ENCODE measurements at places on chromosomes 6 and 20.

DNA sequence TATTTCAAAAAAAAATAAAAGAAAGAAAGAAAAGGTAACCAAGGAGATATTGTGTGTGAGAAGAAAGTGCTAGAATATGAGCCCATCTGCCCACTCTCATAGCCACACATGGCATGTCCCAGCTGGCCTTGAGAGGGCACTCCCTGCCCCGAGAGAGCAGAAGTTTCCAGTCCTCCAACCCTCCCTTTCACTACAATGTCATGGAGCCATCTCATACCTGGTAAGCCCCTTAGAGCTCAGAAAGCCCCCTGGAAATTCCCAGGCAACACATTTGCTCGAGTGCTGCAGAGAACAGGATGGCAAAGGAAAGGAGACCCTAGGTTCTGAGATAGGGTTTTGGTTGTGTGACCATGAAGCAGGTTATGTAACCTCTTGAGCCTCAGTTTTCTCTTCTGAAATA is 75.8 kb upstream of the RIN2 start:
- DNase-seq = no peak

GRCh38 chr20:38108986-38109541 is 56.0 kb downstream of the TGM2 start:
- DNase-seq = no peak

GRCh38 chr20:15289337-15289736 is 951.9 kb upstream of the FLRT3 start:
- no peak for DNase-seq

DNA sequence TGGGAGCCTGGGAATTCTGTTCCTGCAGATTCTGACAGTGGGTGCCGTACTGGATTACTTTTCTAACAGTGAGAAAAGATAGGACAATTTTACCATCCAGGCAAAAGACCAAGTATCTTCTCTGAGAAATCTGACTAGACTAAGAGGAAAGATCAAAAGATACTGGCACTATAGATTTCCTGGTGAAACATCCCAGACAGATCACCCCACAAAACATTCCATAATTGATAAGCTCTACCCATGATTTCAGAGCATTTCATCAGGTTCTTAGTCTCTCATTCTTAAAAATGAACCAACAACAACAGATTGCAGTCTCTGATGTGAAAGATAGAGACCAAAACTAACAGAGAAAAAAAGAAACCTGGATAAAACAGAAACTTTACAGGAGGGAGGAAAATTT is 13.6 kb upstream of the UBR2 start:
- DNase-seq = no peak

GRCh38 chr6:69732045-69732444 is 64.8 kb downstream of the LMBRD1 start:
- no peak for DNase-seq

- DNase-seq = peak; percentile 39
These were observed 42.6 kb downstream of the TRIM27 start for GRCh38 chr6:28880894-28881780.

DNA sequence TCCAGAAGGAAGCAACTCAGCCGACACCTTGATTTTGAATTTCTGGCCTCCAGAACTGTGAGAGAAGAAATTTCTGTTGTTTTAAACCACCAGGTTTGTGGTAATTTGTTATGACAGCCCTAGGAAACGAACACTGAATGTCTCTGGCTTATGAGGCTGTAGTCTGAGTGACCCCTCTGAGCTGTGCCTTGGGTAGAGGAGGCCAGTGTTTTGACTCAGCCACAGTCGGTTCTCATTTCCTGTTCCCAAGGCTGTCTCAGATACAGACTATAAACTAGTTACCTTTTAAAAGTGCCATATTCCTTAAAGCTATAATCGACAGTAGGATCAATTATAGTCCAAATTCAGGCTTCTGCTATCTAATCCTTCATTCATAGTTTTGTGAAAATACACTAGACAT is 391.2 kb upstream of the MAP3K7 start:
- DNase-seq = no peak

- DNase-seq = no peak
These were observed 99.5 kb upstream of the IYD start for GRCh38 chr6:150269130-150269856.

DNA sequence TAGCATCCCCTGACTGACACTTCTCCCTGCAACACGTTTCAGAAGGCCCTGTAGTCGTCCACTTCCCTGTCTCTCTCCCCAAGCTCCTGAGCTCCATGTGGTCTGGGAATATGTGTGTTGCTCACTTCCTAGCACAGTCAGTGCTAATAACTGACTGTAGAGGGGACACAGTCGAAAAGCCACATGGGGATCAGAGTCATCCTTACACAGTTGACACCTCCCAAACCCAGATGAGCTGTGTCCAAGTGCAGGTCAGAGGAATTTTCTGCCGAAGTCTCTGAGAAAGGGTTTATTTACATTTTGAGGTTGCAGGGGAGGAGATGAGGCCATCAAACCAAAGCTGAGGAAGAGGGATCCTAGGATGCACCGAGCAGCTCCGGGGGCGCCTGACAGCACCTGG is 3.5 kb upstream of the ADAM33 start:
- DNase-seq = no peak

DNA sequence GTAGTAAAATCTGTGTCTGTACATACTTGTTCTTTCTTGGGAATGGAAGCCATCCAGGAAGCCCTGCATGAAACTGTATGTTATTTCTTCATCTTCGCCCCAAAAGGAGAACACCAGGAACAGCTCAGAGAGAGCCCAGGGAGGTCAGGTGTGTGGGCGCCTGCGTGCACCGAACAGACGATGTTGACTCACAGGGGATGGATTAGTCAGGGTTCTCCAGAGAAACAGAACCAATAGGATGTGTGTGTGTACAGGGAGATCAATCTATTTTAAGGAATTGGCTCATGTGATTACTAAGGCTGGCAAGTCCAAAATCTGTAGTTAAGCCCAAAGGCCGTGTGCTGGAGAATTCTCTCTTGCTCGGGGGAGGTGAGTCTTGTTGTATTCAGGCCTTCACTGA is 45.7 kb downstream of the RNASET2 start:
- DNase-seq = peak; percentile 83

DNA sequence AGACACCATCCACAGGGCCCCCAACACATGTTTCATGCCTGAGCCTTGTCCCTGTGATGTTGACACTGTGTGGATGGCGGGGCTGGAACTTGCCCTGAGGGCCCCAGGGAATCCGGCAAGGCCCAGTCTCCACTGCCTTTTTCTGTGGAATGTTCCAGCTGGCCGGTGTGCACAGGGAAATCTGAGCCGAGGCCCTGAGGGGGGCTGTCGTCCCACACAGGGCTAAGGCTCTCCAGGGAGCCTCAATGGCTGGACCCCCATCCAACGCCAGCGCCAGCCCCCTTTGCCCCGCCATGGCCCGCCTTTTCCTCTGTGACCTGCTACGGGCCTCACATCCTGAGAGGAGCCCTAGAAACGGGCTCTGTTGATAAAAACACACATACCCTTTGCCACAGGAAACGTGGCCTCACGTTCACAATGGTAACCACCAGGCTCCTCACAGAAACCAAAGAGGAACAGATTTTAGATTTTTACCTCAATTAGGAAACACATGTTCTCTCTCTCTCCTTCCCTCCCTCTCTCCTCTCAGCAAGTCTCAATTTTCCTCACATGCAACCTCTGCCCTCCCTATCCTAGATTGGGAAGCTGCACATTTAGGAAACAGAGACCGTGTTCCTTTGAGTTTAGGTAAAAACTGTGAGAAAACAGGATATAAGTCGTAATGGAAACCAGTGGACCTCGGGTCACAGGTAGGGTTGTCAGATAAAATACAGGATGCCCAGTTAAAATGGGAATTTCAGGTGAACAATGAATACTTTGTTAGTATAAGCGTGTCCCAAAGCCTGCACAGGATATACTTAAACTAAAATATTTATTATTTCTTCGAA is 13.7 kb upstream of the ZNF831 start:
- no peak for DNase-seq

DNA sequence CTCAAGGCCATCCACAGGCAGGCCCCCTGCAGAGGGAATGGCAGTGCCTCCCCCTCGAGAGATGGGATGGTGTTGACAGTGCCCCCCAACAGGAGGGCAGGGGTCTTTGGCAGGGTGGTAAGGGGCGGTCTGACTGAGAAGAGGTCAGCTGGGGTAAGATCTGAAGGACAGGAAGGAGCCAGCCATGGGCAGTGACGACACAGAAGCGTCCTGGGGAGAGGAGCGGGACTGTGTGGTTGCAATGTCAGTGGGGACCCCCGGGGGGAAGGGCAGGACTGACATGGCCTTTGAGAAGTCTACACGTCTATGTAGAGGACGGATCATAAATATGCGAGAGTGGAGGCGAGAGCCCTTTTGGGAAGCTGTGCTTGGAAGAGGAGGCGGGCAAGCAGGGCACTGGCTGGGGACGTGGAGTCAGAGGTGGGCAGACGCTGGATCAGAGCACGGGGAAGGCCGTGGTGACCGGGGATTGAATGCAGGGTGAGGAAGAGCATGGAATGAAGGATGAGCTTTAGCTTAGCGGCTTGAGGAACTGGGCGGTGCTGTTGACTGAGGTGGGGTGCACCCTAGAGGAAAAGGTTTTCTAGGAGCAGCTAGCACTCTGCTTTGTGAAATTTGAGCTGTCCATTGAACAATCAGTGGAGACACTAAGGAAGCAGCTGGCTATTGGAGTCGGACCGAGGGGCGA is 82.5 kb upstream of the AGPAT4 start:
- DNase-seq = no peak

GRCh38 chr6:154916857-154917256 is 78.3 kb upstream of the TIAM2 start:
- DNase-seq = no peak

GRCh38 chr6:75204959-75205775 is 686 bp downstream of the COL12A1 start:
- DNase-seq = no peak

DNA sequence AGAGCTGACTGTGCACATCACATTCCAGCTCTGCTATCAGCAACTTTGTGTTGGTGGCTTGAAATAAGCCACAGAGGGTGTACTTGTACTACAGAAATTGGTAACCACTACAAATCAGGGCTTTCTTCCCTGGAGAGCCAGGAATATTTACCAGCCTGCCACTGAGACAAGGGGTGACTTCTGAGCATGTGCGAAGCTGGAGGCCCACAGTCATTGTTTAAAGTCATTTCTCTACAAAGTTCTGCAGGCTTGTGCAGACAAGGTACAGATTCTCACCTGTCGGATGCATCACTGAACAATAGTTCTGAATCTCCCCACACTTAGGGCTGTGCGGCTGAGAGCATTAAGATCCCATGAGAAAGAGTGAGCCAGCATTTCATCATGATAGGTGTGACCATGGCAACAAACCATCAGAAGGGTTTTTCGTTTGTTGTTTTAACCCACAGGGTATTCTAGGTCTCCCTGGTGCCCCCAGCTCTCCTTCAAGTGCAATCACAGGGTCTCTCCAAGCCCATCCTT is 292.8 kb downstream of the CDC5L start:
- no peak for DNase-seq

GRCh38 chr6:2514965-2515543 is 235.7 kb downstream of the MYLK4 start:
- no peak for DNase-seq

DNA sequence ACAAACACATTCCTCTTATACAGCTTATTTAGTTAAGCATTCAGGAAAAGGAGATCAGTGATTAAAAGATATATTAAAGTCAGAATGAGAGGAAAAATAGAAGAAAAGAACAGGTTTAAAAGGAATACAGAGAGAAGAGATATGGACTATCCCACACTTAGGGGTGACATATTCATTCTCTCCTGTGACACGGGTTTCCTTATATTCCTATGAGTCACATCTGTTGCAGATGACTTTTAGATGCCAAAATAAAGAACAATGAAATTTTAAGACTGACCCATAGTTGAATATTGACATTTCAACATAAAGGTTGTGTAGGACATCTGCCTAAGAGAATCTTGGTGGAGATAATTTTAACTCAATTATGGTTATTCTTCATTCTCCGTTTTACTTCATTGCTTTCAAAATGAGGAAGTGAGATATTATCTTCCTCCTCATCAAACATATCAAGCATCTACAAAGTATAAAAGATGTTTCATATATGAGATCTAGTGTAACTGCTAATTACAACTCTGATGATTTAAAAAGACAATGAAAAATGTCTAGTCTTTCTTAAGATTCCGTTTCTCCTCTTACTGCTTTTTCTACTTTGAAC is 1336.7 kb upstream of the CITED2 start:
- DNase-seq = no peak

DNA sequence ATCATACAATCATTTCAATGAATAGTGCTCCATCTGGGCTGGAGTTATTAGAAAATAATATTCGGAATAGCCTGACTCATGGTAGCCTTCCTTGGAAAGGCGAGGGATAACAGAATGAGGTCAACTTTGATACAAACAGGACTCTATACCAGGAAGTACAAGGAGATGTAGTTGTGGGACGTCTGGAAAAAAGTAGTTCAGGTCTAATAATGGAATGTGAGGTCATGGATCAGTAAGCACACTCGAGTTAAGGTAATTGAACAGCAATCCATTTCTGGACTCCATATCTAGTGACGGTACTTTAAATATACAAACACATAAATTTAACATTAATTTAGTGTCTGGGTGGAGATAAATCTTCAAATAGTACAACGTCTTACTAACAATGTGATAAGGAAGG is 1204.0 kb upstream of the ADGRB3 start:
- no peak for DNase-seq

DNA sequence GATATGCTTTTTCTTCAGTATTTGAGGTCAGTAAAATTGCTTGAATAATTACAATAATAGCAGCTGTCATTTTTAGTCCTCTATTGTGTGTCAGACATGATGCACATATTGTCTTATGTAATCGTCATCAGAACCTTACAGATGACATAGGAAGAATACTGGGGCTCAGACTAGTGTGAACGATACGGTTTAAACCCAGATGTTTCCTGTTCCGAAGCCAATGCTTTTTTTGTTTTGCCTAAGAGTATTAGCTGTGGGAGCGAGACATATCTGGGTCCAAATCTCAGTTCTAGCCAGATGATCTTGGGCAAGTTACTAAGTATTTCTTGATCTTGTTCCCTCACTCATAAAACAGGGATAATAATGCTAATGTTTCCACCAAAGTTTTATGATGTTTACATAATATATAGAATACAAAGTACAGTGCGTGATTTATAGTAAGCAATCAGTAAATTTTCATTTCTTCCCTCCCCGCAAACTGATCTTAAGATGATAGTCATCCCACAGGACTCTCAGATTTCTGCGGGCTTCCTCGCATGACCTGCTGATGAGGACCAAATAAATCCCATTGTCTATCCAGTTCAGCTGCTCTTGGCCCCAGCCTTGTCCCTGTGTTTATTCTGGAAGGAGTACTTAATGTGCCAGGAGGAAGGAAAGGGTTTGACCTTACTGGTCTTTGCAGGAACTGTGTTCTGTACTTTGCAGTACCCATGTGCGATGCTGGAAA is 98.2 kb downstream of the CAP2 start:
- no peak for DNase-seq

- DNase-seq = no peak
These were observed 86.6 kb upstream of the TPD52L1 start for GRCh38 chr6:125066964-125067363.

DNA sequence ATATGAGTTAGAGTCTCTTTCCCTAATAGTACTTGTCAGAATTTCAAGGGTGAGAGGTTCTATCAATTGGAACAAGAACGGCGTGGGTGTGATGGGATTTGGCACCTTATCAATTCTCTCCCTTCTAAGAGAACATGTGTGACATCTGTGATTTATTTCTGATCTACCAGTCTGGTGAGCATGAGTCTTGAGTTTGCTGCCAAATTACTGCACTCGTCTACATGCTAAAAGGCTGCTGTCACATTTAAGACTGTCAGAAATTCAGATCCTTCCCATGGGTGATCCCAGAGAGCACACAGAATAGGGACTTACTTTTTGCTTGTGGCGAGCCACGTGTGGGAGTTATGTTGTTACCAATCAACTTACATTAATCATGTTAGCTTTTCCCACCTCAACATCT is 370.2 kb upstream of the SASH1 start:
- DNase-seq = no peak

All from posterior cingulate gyrus (tissue), 11 donors.